Cerebellum (tissue), 4 donors: ENCODE measurements at places on chromosomes 7 and 10.

DNA sequence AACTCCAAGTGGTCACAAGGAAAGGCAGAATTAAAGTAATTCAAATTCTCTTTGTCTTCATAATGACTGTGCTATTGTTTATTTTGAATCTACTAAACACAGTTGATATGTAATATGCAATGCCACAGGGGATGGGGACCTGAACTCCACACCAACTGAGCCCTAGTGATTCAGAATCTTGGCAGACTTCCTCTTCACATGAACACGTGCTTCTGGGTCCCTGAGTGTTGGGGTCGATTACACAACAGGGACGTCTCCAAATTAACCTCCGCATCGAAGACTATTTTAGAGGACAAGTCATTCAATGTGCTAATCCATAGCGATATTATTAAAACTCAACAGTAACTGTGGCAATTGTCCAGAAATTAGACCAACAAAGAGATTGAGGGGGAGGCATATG, 95.3 kb upstream of the CARD11 start:
- no peak for DNase-seq

DNA sequence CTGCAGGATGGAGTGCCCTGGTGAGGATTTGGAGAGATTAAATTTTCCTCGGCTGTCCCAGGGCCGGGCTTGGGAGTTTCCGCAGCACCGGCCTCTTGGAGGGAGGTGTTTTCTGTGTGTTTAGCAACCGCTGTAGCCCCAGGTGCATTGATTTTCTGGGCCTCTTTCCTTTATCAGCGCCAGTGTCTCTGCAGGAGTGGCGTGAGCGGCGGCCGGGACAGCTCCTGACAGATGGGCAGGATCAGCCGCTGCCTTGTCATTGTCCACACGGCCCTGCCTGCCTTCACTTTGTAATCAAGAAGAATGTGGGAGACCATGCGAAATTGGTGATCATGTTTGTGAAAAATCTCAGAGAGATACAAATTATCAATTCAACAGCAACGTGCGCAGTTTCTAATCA, 32.4 kb downstream of the NKX6-2 start:
- DNase-seq, result no peak

DNA sequence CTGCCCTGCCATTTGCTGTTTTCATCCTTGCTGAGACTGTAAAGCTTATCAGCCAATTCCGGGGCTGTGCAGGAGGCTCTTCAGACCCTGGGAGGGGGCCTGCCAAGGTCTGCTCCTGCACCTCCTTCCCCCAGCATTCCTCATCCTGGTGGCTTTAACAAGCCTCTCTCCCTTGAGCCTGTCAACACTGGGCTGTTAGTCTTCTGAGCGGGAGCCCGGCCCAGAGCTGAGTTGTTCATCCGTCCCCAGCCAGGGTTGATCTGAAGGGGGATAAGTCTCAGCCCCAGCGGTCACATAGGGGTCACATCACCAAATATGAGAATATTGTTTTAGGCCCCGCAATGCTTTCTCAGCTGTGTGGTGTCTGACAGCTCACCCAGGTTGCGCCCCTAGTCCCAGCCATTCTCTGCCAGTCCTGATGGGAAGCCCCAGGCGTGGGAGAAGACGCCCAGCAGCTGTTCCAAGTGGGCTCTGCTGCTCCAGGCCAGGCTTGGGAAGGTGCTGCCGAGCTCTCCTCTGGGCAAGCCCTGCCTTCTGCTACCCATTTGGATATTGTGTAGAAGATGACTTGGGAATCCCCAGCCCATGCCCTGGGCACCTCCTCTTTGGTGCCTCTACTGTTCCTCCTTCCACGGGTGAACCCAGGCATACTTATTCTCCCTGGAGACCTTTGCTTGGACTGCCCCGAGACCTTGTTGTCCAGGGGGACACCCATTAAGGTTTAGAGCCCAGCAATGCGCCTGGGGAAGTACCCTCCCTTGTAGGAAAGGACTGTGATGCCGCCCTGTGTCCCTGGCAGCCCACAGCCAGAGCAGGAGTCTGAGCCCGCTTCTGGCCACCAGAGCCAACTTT, 23.5 kb upstream of the TRIM8 start:
- no peak for DNase-seq

DNA sequence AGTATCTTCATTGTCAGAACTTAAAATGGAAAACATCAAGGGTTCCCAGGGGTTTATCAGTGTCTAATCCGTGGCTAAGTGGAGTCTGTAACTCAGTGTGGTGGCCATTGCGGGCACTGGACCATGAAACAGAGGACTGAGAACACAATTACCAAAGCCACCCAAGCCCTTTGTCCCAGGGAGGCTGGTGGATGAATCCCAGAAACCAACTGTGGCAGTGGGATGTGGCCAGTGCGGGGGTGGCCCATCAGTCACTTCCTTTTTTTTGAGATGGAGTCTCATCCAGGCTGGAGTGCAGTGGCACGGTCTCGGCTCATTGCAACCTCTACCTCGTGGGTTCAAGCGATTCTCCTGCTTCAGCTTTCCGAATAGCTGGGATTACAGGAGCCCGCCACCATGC, 61.8 kb downstream of the TACC2 start:
- DNase-seq, result no peak

DNA sequence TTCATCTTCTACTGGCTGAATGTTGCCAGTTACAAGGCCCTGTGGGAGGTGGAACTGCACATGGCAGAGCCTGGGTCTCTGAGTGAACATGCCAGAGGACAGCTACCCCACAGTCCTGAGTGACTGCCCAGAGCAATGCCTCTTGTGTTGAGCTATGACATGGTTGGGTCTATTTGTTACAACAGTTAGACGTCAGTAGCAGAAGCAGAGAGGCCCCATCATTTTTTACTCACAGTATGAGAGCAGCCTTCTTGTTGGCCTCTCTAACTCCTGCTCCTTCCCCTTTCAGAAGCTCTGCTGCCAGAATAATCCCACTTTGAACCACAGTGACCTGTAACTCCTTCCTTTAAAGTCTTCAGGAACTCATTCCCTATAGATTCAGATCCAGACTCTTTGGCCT, 30.8 kb upstream of the NRP1 start:
- DNase-seq, result no peak

GRCh38 chr7:120259386-120259785, 13.6 kb upstream of the KCND2 start:
- no peak for DNase-seq

DNA sequence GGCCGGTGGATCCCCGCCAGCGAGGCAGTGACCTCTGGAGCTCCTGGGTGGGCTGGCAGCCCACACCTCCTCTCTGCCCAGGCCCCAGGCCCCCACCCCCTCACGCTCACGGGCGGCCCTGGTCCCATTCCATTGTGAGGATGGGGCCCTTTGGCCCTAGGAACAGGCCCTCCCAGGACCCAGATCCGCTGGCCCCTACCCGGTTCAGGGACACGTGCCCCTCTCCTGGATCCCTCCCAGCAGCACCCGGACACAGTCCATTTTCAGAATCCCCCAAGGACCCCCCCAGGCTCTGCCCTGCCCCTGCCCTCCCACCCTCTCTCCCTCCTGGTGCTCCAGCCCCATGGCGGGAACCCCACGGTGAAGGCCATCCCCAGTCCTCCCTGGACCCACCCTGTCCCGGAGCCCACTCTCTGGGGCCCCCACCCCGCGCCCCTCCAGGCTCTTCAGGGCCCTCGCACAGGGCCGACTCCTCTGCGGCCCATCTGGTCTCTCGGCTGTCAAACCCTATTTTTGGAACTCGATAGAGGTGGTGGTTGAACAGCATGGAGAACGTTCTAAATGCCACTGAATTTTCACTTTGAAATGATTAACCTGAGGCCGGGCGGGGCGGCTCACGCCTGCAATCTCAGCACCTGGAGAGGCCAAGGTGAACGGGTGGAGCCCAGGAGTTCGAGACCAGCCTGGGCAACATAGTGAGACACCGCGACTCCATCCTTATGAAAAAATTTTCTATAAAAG, 8.1 kb downstream of the ADAP1 start:
- peak; percentile 64 for DNase-seq

DNA sequence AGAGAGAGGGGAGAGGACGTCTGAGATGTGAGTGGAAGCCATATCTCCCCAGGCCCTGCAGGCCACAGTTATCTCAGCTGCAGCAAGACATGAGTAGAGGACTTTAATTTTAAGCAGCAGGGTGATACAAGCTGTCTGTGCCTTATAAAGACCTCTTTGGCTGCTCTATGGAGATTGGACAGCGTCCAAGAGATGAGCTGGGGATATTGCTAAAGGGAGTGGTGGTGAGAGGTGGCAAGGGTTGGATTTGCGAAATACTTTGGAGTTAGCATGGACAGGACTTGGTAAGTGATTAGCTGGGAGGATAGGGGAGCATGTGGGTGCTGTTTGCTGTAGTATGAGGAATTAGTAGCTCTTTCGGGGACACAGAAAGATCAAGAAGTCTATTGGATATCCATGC, 191.8 kb downstream of the CACNB2 start:
- DNase-seq, result no peak

- no peak for DNase-seq
Observed at GRCh38 chr10:49119746-49120145, 4.4 kb upstream of the VSTM4 start.

- no peak for DNase-seq
Observed at GRCh38 chr7:51016546-51016945, 233.8 kb upstream of the GRB10 start.
